Stromal cell of bone marrow (primary cell): ENCODE measurements at places on chromosomes 3 and 15.

DNA sequence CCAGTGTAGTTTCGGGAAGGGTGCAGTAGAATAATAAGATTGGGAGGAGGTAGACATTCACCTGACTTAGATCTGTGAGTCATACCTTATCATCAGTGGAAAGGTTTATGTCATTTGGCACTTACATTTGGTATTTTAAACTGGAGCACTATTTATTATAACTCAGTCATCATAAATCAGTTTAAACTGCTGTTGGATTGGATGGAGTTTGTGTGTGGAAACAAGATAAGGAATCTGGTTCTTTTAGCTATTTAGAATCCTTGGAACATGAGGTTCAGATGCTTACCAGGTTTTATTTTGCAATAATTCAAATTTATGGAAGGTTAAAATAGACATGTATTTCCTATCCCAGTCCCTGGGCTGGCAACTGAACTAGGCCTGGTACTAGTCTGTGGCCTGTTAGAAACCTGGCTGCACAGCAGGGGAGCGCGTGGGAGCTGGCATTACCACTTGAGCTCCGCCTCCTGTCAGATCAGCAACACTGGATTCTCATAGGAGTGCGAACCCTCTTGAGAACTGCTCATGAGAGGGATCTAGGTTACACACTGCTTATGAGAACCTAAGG lies 34.5 kb downstream of the ZFAND6 start:
- DNase-seq: no peak

DNA sequence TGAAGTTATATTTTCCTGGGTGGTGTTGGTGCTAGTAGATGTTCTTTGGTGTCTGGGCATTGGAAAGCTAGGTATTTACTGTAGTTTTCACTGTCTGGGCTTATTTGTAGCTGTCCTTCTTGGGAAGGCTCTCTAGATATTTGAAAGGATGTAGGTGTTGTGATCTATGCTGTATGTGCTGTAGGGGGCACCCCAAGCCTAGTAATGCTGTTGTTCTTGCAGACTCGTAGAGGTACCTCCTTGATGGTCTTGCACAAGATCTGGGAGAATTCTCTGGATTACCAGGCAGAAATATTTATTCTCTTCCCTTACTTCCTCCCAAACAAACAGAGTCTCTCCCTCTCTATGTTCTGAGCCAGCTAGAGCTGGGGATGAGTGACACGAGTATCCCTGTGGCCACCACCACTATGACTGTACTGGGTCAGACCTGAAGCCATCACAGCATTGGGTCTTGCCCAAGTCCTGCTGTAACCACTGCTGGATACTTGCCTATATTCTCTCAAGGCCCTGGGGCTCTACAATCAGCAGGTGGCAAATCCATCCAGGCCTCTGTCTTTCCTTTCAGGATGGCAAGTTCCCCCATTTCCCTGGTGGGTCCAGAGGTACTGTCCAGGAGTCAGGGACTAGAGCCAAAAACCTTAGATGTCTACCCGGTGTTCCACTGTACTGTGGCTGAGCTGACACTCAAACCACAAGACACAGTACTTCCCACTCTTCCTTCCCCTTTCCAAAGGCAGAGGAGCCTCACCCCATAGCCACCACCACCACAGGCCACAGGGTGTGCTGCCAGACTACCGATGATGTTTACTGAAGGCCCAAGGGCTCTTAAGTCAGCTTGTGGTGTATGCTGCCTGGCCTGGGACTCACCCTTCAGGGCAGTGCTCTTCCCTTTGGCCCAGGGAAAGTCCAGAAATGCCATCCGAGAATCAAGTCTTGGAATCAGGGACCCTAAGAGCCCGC lies 195.2 kb upstream of the DPPA4 start:
- DNase-seq: peak; percentile 28

DNA sequence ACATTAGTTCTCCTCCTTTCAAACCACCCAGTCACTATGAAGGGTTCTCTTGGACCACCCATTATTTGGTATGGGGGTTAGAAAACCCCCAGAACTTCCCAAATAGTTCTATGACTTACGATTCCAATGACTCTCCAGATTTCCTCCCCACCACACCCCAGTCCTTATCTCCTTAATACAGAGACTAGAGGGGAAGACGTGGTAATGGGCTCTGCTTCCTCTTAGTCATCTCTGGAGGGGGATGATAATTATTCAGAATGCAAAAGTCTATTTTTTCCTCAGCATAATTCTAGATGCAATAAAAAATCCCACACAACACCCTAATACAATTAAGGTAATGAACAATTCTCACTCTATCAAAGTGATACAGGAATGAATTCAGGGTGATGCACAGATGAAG lies 48.9 kb upstream of the CFAP161 start:
- no peak for DNase-seq

DNA sequence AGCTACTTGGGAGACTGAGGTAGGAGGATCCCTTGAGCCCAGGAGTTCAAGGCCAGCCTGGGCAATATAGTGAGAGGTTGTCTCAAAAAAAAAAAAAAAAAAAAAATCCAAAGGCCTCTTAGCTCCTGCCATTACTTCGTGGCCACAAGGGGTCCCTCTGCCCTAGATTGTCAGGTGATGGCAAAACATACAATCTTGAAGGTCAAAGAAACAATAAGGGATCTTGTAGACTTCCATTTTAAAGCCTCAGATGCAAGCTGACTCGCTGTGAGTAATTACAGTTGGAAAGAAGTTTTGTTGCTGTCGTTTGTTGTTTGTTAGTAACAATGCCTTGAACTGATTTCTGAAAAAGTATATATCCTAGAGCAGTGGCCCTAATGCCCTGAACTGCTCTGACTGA lies 55.9 kb upstream of the PLCL2 start:
- no peak for DNase-seq

DNA sequence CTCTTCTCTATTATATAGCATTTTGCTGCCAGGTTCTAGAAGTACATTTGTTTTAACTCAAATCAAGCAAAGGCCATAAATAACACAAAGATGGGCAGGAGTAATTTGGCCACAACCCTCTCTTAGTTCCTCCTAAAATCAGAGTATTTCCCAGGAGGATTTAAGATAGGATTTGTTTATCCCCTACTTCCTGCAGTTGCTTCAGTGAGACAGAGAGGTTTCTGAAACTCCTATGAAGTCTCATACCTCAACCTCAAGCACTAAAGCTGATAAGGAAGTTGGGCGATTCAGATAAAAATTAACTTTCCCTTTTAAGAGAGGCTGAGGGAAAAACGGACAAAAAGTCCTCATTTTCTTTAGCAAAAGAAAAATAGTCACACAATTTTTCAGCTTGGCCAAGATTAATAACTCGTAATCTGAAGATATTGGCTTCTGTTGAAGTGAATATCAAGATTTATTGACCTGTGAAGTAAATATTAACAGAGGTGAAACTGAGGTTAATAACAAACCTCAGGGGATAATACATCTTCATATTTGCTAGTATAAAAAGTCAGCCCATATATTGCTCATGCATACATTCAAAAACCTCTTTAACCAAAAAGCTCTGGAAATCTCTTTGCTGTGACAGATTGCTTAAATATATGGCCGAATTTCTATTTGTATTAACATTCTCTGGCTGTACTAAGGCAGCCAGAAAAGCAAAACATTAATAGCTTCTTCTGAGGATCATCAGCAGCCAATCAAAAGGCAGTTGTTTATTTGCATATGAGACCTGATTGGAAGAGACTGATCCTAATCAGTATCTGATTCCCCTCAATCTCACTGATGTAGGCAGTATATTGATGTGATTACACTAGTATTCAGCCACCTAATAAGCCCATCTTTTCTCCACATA lies 90.6 kb upstream of the GADL1 start:
- DNase-seq: no peak

DNA sequence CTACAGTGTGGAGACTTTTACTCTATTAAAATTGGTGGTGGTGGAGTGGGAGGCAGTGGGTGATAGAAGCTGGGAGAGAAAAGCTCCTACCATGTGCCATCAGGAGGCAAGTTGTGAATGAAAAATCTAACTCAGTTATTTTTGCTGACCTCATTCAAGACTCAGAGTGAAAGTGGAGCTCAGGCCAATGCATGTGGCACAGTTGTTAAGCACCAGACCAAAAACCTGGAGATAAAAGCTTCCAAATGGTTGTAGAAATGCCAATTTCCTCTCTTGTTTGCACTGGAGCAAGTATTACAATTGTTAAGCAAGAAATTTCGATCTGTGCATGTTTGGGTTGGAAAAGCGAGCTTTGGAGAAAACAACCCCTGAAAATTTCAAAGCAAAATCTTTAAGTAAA lies 81.5 kb upstream of the PRICKLE2 start:
- DNase-seq: no peak

GRCh38 chr3:102194001-102194400 lies 240.8 kb upstream of the ZPLD1 start:
- no peak for DNase-seq

GRCh38 chr3:126663257-126663656 lies 8.3 kb upstream of the TXNRD3 start:
- no peak for DNase-seq

DNA sequence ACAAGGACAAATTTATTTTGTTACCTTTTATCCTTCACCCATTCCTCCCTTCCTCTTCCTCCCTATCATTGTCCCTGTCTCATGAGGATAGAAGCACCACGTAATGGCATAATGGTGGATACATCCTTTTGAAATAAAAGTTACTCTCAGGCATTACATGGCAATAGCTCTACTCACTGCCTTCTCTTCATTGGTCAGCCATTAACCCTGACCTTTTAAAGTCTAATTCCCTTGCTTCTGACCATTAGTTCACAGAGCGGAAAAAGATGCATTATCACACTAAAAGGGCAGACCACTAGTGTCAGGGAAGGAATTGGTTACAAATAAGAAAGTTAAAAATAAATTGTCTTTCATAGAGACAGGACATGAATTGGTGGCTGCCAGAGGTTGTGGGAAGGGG lies 54.6 kb upstream of the EIF1B start:
- DNase-seq: no peak

- no peak for DNase-seq
These were observed 1121.5 kb downstream of the NAALADL2 start for GRCh38 chr3:175980486-175981090.
